ENCODE measurements at places on chromosomes 3 and 15.

- no peak overlapping the region for H3K27ac ChIP-seq
- DNase-seq, result no peak
- H3K4me3 ChIP-seq, result no peak overlapping the region
- H3K36me3 ChIP-seq, result peaks cover 2% of the 10 kb centered on the region
- H3K27me3 ChIP-seq, result peaks cover 53% of the 10 kb centered on the region
- no peaks in the 10 kb centered on the region for H3K4me1 ChIP-seq
Measured at GRCh38 chr3:186075931-186076567, 32.8 kb downstream of the ETV5 start.

- H3K4me1 ChIP-seq, result no peaks in the 10 kb centered on the region
- H3K36me3 ChIP-seq, result no peaks in the 10 kb centered on the region
- no peak overlapping the region for H3K4me3 ChIP-seq
- peaks cover 16% of the 10 kb centered on the region for H3K27me3 ChIP-seq
- H3K27ac ChIP-seq, result no peak overlapping the region
Measured at GRCh38 chr3:180595559-180595935, 6.4 kb upstream of the TTC14 start.

GRCh38 chr3:97705764-97706163 is 58.8 kb upstream of the ARL6 start:
- H3K27me3 ChIP-seq, result peaks cover 20% of the 10 kb centered on the region
- no peak overlapping the region for H3K27ac ChIP-seq

GRCh38 chr3:32888739-32889138 is 62.7 kb upstream of the CCR4 start:
- no peak for DNase-seq
- H3K4me3 ChIP-seq, result no peak overlapping the region
- peaks cover 19% of the 10 kb centered on the region for H3K4me1 ChIP-seq

GRCh38 chr15:74795966-74796625 is 14.2 kb downstream of the CSK start:
- H3K27me3 ChIP-seq, result no peaks in the 10 kb centered on the region
- H3K4me3 ChIP-seq, result peak overlapping the region; percentile 13
- peaks cover 83% of the 10 kb centered on the region for H3K4me1 ChIP-seq
- peak overlapping the region; percentile 80 for H3K27ac ChIP-seq
- peaks cover 41% of the 10 kb centered on the region for H3K36me3 ChIP-seq
- DNase-seq, result no peak

DNA sequence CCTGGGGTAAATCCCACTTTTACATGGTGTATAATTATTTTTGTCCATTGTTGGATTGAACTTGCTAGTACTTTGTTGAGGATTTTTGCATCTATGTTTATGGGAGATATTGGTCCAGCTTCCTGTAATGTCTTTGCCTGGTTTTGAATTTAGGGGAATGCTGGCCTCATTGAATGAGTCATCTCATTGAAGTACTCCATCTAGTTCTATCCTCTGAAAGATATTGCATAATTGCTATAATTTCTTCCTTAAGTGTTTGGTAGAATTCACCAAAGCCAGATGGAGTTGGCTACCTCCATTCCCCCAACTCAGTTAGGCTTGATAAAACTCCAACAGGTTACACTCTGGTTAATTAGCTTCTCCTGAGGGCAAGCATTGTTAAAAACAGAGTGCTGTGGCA is 237.4 kb upstream of the TGFBR2 start:
- no peak for DNase-seq
- no peak overlapping the region for H3K27ac ChIP-seq
- H3K4me3 ChIP-seq, result no peak overlapping the region

GRCh38 chr15:87860743-87861142 is 395.8 kb downstream of the NTRK3 start:
- no peak for DNase-seq
- no peaks in the 10 kb centered on the region for H3K27me3 ChIP-seq
- no peak overlapping the region for H3K4me3 ChIP-seq
- no peaks in the 10 kb centered on the region for H3K4me1 ChIP-seq

DNA sequence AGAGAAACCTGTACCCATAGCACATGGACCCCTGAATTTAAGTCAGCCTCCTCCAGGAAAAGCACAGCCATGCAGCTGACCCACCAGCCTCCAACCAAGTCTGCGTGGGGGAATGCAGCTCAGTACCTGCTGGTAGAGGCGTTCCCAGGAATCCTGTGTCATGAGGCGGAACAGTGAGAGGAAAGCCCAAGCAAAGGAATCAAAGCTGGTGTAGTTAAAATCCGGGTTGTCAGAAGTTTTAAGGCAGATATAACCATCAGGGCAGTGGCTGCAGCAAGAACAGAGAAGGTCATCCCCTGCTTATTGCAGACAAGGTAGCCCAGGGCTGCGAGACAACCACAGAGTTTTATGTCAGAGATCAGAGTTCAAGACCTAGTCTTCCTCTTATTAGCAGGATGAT is 59.1 kb downstream of the SCN10A start:
- no peak overlapping the region for H3K27ac ChIP-seq
- DNase-seq, result no peak
- H3K36me3 ChIP-seq, result no peaks in the 10 kb centered on the region
- no peaks in the 10 kb centered on the region for H3K4me1 ChIP-seq
- H3K27me3 ChIP-seq, result peaks cover 3% of the 10 kb centered on the region
- no peak overlapping the region for H3K4me3 ChIP-seq

GRCh38 chr3:192915722-192916121 is 1.9 kb downstream of the MB21D2 start:
- peak overlapping the region; percentile 45 for H3K4me3 ChIP-seq
- DNase-seq, result no peak
- peaks cover 70% of the 10 kb centered on the region for H3K27me3 ChIP-seq
- no peak overlapping the region for H3K27ac ChIP-seq
- H3K36me3 ChIP-seq, result no peaks in the 10 kb centered on the region

- no peaks in the 10 kb centered on the region for H3K4me1 ChIP-seq
- no peaks in the 10 kb centered on the region for H3K36me3 ChIP-seq
- no peak for DNase-seq
- no peak overlapping the region for H3K27ac ChIP-seq
- H3K4me3 ChIP-seq, result no peak overlapping the region
Measured at GRCh38 chr3:170499562-170500156, 81.0 kb downstream of the CLDN11 start.

GRCh38 chr3:58560771-58561311 is 16.4 kb downstream of the FAM107A start:
- H3K4me1 ChIP-seq, result peaks cover 2% of the 10 kb centered on the region
- no peak for DNase-seq
- no peak overlapping the region for H3K4me3 ChIP-seq
- H3K27me3 ChIP-seq, result peaks cover 19% of the 10 kb centered on the region
- no peak overlapping the region for H3K27ac ChIP-seq

GRCh38 chr3:5144316-5144994 is 22.4 kb downstream of the ARL8B start:
- H3K27me3 ChIP-seq, result no peaks in the 10 kb centered on the region
- no peak for DNase-seq
- H3K4me1 ChIP-seq, result peaks cover 16% of the 10 kb centered on the region
- H3K4me3 ChIP-seq, result no peak overlapping the region
- no peak overlapping the region for H3K27ac ChIP-seq

- peaks cover 2% of the 10 kb centered on the region for H3K4me1 ChIP-seq
- H3K27me3 ChIP-seq, result peaks cover 87% of the 10 kb centered on the region
- no peak overlapping the region for H3K27ac ChIP-seq
- peaks cover 3% of the 10 kb centered on the region for H3K36me3 ChIP-seq
Measured at GRCh38 chr3:147420353-147421183, 11.4 kb downstream of the ZIC1 start.

DNA sequence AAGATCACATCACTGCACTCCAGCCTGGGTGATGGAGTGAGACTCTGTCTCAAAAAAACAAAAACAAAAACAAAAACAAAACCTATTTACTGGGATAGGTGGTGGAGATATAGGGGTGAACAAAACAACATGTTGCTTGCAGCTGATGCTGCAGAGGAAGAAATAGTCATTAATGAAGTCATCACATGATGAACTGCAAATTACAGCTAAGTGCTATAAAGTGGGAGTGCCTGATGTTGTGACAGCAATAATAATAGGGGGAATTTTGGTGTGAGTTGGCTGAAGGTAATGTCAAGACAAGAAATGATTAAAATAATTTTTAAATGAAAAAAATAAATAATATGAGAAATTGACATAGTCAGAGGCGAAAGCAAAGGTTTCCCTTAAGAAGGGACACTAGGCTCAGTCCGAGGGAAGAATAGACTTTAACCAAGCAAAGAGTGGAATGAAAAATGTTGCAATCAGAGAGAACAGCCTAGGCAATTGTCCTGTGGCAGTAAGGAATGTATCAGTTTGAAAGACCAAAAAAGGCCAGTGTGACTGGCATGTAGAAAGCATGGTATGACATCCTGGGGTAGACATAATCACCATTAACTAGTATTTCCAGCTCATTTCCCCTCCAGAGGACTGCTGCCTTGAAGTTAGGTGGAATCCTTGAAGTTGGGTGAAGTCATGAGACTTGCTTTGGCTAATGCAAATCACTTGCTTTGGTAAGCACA is 14.7 kb upstream of the PIK3CB start:
- H3K27ac ChIP-seq, result no peak overlapping the region
- no peaks in the 10 kb centered on the region for H3K36me3 ChIP-seq
- DNase-seq, result no peak
- H3K27me3 ChIP-seq, result no peaks in the 10 kb centered on the region
- no peak overlapping the region for H3K4me3 ChIP-seq
- H3K4me1 ChIP-seq, result no peaks in the 10 kb centered on the region

DNA sequence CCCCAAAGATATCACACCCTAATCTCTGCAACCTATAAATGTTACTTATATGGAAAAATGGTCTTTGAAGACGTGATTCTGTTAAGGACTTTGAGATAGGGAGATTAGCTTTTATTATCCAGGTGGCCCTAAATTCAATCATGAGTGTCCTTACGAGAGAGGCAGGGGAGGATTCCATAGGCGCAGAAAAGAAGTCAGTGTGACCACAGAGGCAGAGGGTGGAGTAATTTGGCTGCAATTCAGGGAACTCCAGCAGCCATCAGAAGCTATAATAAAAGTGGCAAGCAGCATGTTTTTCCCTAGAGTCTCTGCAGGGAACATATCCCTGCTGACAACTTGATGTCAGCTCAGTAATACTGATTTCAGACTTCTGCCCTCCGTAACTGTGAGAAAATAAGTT is 315.2 kb upstream of the ROBO2 start:
- no peaks in the 10 kb centered on the region for H3K27me3 ChIP-seq
- DNase-seq, result no peak
- H3K4me1 ChIP-seq, result no peaks in the 10 kb centered on the region
- H3K4me3 ChIP-seq, result no peak overlapping the region
- H3K27ac ChIP-seq, result no peak overlapping the region

GRCh38 chr3:183158113-183158512 is 4.4 kb downstream of the LAMP3 start:
- no peaks in the 10 kb centered on the region for H3K27me3 ChIP-seq
- no peak for DNase-seq
- peaks cover 18% of the 10 kb centered on the region for H3K36me3 ChIP-seq
- H3K27ac ChIP-seq, result no peak overlapping the region
- H3K4me1 ChIP-seq, result peaks cover 44% of the 10 kb centered on the region

DNA sequence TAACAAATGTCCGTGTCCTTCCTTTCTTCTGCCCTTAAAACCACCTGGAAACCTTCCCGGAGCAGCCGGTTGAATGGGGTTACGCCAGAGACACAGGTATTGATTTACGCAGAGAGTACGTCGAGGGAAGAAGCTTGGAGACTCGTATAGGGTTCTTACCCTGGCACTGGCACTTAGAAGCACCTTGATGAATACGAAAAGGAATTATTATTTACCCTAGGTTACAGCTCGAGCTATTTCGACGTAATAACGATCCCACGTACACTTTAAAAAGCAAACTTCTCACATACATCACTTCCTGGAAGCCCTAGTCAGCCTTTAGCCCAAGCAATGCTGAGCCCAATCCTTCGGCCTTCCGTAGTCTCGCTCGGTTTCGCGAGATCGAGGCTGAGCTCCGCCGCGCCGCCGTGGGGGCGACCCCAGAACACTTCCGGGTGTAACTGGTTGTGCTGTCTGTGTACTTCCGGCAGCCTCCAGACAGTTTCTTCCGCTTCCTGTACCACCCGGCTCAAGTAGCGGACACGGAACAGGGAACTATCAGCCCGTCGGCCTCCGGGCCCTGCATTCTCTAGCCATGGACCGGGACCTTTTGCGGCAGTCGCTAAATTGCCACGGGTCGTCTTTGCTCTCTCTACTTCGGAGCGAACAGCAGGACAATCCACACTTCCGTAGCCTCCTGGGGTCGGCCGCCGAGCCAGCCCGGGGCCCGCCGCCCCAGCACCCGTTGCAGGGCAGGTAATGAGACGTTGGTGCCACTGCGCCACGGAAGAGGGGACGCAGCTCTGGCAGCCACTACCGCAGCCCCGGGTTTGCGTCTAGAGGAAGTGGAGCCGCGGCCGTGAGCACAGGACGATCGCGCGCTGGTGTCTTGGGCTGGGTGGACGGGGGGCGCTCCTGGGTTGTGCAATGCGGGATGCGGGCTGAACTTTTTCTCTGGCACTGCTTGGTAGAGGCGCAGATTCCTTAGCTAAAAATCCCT is at the start of gene TTC14:
Gene TTC14, plus strand, starts transcription at position 476 of the 979 bp plus-strand sequence. Its CDS starts 99 bp downstream, at position 575.
- H3K27ac ChIP-seq, result peak within 1 kb of the TSS; percentile 98
- DNase-seq, result peak; percentile 97
- peaks cover 40% of the 10 kb centered on the region for H3K36me3 ChIP-seq
- peaks cover 31% of the 10 kb centered on the region for H3K4me1 ChIP-seq

DNA sequence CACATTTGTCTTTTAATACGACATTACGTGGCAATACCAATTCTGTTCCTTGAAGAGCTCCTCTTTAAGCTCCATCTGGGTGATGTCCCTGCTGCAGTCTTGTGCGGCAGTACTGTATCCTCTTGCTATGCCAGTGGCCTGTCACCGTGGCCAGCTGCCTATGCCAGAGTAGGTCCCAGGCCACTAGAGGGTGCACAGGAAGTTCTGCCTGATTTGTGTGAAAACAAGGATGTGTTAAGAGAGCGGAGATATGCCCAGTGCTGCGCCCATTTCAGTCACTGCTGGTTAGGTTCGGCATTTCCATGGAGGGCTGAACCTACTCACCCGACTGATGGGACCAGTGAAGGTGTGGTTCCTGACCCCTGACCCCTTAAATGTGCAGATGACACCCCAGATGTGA is 25.2 kb downstream of the NIPA1 start:
- DNase-seq, result no peak
- H3K4me1 ChIP-seq, result peaks cover 5% of the 10 kb centered on the region
- no peaks in the 10 kb centered on the region for H3K27me3 ChIP-seq
- H3K27ac ChIP-seq, result no peak overlapping the region

- no peaks in the 10 kb centered on the region for H3K27me3 ChIP-seq
- H3K36me3 ChIP-seq, result peaks cover 39% of the 10 kb centered on the region
- H3K4me1 ChIP-seq, result peaks cover 19% of the 10 kb centered on the region
Measured at GRCh38 chr15:50435772-50436171, 11.6 kb downstream of the USP8 start.

DNA sequence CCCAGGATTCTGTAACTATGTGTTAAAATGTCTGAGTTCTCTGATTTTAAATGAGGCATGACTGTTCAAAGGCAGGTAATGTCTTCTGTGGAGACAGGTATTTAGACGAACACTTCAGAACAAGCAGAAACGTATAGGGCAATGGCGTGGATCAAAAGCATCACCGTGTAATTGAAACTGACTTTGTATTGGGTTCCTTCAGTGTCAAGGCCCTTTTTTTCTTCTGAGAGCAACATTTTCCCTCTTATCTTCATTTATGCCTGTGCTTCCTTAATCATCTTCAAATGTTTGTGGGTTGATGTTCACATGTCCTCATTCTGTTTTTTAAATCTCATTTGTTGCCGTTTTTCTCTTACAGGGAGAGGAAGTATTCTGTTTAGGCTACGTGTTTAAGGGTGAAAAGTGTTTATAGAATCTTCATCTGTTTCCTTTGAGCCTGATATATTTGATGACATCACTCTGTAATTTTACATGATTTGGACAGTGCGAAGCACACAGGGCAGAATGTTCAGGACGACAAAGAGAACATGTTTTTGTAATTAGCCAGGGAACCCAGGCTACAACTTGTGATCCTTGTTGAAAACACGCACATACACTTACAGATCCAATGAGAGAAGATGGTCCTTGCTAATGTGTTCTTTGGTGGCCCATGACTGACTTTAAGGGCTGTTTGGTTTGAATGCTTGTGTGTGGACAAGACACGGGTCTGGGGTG is 196.0 kb downstream of the LRTM1 start:
- H3K27me3 ChIP-seq, result no peaks in the 10 kb centered on the region
- H3K27ac ChIP-seq, result no peak overlapping the region
- H3K36me3 ChIP-seq, result no peaks in the 10 kb centered on the region
- no peak for DNase-seq
- H3K4me1 ChIP-seq, result no peaks in the 10 kb centered on the region

All from activated CD8-positive, alpha-beta memory T cell treated with anti-CD3 and anti-CD28 coated beads, Interleukin-2, amount 10 ng/mL, durations not matched to agents 7 days and 5 days (primary cell).